ENCODE measurements at places on chromosomes 5 and 9.

GRCh38 chr9:130267930-130268329 is 2.4 kb downstream of the HMCN2 start:
- DNase-seq, result no peak

DNA sequence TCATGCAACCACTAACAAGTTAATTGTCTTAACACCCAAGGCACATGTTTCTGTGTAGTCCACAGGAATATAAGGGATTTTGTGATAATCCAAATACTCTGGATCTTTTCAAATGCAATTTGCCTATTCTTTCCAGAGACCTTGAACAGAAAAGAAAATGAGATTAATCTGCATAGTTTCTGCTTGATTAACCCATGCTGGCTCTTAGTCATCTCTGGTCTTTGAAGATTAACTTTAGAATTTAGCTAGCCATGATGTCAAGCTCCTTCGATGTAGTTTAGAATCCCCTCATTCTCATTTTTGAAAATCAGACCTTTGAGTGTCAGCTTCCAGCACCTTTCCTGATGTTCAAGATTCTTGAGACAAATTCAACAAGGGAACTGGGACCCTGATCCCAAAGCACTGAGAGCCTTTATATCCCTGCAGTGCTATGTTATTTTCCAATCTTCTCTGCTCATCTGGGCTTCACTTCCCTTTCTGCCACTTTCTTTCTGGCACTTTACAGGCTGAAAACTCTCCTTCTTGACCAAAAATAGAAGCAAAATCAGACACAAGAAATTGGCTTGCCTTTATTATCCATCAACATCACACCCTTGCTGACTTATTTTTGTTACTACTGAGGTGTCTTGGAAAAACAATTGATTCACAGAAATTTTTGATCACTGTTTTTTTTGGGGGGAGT is 155.5 kb downstream of the PALM2AKAP2 start:
- peak; percentile 52 for DNase-seq

DNA sequence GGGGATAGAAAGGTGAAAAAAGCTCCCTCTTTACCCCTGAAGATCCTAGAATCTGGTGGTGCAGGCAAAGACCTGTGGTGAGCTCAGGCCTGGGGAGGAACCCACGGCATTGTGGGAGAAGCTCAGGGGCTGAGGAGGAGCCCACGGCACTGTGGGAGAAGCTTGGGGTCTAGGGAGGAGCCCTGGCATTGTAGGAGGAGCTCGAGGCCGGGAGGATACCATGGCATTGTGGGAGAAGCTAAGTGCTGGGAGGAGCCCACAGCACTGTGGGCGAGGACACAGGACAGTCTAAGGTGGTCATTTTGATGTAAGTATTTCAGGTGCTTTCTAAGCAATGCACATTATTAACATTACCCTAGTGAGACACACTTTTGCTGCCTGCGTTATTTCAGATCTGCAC is 179.7 kb downstream of the HSD17B3 start:
- DNase-seq, result no peak

GRCh38 chr9:107983181-107983603 is 493.6 kb upstream of the KLF4 start:
- DNase-seq, result no peak

DNA sequence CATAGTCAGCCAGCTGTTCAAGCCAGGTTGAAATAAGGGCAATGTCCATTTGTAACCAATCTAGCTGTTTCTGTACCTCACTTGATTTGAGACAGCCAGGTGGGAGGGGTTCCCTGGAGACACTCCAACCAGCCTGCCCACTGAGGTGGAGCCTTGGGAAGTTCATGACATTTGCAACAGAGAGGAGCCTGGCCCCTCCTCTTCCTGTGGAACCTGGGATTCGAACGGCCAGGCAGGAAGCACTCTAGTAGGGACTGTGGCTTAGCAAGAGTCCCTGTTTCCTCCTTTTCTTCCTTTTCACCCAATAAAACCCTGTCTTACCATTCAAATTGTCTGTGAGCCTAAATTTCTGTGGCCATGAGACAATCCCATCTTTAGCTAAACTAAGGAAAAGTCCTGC is 312.3 kb upstream of the NMUR2 start:
- DNase-seq, result no peak

DNA sequence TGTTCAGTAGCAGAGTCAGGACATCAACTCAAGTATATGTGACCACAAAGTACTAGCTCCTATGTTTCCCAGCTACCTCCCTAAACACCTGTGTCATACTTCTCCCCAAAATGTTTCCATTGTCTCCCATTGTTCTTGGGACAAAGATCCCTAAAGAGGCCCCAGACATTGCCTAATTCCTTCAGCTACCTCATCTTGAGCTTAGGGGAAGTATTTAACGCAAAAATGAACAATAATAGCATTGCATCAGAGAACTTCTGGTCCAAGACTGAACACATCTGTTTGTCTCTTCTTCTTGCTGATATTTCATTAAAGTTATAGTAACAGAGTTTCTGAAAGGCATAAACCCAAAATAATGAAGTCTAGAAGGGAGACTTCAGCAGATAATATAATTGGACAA is 430.8 kb downstream of the MTRR start:
- DNase-seq, result no peak

GRCh38 chr9:135210676-135211523 is 123.4 kb downstream of the OLFM1 start:
- DNase-seq, result no peak

- peak; percentile 37 for DNase-seq
Measured at GRCh38 chr9:6415266-6415665, 2.3 kb downstream of the UHRF2 start.

DNA sequence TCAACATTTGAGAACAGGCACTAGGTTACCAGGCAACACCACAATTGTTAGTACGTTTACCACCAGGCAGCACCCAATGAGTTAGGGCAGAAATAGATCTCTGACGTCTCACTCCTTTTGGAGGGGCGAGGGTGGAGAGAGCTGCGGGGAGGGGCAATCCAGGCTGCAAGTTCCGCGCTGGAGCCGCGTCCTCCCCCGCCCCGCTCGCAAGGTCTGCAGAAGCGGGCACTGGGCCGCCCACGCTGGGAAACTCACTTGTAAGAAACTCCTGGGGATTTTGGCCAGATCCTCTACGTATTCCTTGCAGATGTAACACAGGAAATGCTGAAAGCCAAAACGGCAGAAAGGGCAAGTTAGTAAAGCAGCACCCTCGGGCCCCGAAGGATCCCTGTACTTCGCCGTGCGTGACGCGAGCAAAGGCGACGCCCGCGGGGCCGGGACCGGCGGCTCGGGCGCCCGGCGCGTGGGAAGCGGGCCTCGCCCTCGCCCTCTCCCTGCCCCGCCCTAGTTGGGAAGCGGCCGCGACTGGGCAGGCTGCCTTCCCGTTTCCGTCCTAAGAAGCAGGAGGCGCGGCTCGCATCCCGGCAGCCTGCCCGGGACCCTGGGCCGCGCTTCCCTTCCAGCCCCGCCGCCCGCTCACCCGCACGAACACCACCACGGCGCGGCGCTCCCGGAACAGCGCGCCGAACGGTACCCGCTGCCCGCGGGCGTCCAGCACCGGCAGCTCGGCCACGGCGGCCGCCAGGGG is 493 bp downstream of the PRXL2C start:
- DNase-seq, result peak; percentile 80

DNA sequence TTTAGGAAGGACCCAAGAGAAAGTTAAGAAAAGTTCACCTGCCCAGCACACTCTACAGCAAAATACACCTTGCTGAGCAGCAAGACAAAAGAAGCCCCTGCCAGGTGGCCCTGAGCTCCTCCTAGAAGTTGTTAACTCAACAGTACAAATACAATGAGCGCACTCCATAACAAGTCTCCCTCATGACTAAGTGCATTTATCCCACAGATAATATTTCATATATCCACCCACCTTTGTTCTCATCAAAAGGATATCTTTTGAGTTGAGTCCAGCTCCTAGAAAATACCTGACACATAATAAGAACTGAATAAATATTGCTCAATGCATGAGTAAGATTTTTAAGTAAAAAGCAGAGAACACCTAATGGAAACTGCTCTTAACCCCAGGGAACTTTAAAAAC is 73.3 kb downstream of the ABCA1 start:
- no peak for DNase-seq

DNA sequence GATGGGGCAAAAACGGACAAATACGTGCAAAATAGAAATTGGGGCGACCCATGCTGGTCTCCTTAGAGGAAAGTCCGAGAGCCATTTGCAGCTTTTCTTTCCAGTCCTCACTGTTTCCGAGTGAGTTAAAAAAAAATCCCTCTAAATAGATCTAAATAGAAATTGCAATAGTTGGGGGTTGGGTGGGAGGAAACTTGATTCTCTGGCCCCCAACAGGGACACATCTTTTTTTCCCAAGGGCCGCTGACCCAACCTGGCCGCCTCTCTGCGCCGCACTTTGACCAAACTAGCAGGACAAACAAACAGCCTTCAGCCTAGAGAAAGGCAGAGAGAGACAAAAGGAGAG is 2.8 kb upstream of the NKX2-5 start:
- DNase-seq, result no peak

GRCh38 chr9:107755246-107755645 is 265.7 kb upstream of the KLF4 start:
- no peak for DNase-seq
